ENCODE measurements at places on chromosomes 5 and 9.

- DNase-seq: no peak
Observed at GRCh38 chr5:162543437-162543836, 475.9 kb downstream of the GABRG2 start.

GRCh38 chr9:109411069-109411761 lies 86.9 kb downstream of the PTPN3 start:
- no peak for DNase-seq

DNA sequence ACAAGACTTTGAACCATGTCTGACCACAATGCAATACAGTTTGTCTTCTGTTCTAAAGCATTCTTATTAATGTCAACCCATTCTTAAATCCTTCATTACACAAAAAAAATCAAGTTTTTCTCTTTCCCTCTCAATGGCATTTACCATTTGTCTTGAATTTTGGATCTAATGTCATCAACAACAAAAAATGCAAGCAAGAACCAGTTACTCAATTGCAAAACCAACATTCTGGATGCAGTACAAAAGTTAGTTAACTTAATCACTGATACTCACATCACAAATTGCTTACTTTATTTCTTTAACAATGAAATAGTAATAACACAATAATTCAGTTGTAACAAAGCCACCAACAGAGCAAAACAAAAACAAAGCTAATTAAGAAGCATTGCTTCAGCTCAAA lies 6.0 kb downstream of the C9orf40 start:
- no peak for DNase-seq

GRCh38 chr5:85049020-85049419 lies 664.3 kb upstream of the EDIL3 start:
- no peak for DNase-seq

DNA sequence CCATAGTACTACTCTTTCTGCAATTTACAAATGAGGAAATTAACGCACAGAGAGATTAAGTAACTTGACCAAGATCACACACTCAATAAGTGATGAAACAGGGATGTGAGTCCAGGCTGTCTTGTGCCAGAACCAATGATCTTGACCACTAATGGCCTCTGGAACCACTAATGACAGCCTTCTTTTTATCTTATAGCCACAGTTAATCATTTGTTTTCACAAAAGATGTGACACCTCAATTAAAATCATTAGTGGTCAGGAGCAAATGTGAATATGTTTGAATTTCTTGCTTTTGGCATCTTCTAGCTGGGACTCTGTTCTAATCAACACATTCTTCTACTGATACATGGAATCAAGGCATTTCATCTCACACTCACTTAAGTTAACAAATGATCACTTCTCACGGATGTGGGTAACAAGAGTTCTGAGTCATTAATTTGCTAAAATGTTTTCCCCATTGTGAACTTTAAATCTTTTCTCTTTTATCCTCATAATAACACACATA lies 102.7 kb upstream of the CD180 start:
- no peak for DNase-seq

DNA sequence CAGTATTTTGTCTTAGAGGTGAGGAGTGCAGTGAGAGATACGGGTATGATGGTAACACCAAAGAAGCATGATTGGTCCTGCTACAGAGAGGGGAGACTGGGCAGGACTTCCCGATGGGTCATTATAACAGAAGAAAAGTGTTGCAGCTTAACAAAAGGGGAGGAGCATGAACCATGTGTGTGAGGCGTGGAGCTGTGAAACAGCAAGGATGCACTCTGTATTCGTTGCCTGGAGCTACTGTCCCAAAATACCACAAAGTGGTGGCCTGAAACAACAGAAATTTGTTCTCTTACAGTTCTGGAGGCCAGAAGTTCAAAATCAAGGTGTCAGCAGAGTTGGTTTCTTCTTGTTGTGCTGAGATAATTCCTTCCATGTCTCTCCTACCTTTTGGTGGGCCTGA lies 59.4 kb upstream of the GRHPR start:
- no peak for DNase-seq

DNA sequence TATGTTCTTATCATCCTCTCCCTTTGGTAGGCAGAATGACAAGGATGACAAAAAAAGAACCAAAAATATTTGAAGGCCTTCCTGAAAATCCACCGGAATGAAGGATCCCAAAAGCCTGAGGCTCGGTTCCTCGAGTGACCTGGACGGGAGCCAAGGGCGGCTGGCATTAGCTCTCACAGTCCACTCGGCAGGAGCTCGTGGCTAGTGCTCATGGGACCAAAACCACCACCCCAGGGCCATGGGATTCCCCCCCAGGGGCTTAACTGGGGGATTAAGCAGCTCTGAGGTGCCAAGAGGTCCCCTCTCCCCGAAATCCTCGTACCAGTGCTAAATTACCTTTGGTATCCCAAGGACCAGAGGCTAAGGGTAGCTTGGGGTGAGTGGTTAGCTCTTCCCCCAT lies 586 bp upstream of the PDZD2 start:
- DNase-seq: no peak

- no peak for DNase-seq
Observed at GRCh38 chr5:175822225-175822624, 49.2 kb upstream of the CPLX2 start.

DNA sequence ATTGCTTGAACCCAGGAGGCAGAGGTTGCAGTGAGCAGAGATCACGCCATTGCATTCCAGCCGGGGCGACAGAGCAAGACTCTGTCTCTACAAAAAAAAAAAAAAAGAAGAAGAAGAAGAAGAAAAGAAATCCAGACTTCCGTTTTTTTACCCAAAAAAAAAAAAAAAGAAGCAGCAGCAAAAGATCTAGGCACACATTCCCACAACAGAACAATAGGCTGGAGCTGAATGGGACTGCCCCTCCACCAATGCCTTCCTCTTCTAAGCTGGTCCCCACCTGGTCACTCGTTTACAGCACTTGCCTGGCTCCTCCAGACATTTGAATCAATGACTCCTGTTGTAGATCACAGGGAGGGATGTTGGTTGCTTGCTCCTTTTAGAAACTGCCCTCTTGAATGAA lies 1.6 kb upstream of the LMAN2 start:
- no peak for DNase-seq

- DNase-seq: no peak
Observed at GRCh38 chr5:130985776-130986175, 179.3 kb downstream of the HINT1 start.

- DNase-seq: no peak
Observed at GRCh38 chr5:89395111-89395510, 512.1 kb upstream of the MEF2C start.

GRCh38 chr9:98484162-98484561 lies 224.6 kb downstream of the GABBR2 start:
- DNase-seq: no peak

- DNase-seq: no peak
Observed at GRCh38 chr9:18393340-18394130, 80.4 kb upstream of the ADAMTSL1 start.

DNA sequence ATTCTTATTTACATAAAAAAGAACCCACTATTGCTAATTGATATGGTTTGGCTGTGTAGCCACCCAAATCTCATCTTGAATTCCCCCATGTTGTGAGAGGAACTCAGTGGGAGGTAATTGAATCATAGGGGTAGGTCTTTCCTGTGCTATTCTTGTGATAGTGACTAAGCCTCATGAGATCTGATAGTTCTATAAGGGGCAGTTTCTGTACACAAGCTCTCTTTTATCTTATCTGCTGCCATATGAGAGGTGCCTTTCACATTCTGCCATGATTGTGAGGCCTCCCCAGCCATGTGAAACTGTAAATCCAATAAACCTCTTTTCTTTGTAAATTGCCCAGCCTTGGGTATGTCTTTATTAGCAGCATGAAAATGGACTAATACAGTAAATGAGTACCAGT lies 58.2 kb upstream of the PRR16 start:
- DNase-seq: no peak

DNA sequence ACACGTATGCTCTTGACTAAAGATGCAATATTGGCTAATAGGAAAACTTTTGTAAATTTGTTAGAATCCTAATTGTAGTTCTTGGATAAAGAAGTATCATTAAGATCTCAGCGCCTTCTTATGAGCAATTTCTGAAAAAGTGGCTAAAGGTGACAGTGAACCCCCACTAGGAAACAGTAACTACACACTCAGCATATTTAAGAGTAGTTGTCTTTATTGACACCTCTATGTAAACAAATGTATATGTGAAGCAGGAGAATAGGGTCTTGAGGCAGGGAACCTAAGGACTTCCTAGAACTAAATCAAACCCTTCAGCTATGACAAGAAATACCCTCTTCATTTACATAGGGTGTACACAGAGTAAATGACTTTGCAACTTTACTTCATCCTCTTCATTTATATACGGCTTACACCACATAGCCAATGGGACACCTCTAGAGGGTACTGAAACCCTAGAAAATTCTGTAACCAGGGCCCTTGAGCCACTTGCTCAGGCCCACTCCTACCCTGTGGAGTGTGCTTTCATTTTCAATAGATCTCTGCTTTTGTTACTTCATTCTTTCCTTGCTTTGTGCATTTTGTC lies 2.8 kb downstream of the NIPSNAP3A start:
- DNase-seq: no peak

GRCh38 chr9:114757395-114757794 lies 48.4 kb downstream of the TNFSF15 start:
- DNase-seq: no peak

GRCh38 chr9:32644698-32645097 lies 9.2 kb upstream of the TAF1L start:
- DNase-seq: no peak

DNA sequence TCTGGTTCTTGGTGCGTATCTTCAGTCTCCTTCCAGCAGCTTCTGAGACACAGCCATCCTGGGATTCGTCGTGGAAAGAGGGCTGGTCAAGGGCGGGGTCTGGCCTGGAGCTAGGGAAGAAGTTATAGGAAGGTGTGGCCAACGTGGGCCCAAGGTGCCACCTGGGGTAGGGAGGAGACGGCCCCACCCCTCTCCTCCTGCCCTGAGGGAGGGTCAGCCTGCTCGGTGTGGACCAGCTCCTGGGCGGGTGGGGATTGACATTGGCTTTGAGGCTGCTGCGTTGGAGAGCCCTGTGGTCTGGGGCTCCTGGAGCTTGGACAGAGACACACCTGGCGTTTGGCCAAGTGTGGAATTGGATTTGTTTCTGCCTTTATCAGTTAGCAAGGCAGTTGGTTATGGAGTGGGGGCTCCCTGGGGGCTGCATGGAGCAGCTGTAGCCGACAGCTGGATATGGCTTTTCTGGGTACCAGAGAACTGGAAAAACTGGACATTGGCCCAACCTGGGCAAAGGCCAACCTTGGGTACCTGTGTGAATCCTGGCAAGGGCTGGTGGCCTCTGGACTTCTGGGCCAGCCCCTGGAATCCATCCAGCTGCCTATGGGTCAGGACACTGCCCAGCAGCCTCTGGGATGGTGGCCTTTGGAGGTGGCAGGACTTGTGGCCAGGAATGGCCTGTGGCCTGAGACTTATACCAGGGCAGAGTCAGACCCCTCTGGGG lies 75.7 kb upstream of the PPP1R26 start:
- no peak for DNase-seq

GRCh38 chr5:167839065-167839464 lies 452.4 kb upstream of the WWC1 start:
- DNase-seq: no peak

DNA sequence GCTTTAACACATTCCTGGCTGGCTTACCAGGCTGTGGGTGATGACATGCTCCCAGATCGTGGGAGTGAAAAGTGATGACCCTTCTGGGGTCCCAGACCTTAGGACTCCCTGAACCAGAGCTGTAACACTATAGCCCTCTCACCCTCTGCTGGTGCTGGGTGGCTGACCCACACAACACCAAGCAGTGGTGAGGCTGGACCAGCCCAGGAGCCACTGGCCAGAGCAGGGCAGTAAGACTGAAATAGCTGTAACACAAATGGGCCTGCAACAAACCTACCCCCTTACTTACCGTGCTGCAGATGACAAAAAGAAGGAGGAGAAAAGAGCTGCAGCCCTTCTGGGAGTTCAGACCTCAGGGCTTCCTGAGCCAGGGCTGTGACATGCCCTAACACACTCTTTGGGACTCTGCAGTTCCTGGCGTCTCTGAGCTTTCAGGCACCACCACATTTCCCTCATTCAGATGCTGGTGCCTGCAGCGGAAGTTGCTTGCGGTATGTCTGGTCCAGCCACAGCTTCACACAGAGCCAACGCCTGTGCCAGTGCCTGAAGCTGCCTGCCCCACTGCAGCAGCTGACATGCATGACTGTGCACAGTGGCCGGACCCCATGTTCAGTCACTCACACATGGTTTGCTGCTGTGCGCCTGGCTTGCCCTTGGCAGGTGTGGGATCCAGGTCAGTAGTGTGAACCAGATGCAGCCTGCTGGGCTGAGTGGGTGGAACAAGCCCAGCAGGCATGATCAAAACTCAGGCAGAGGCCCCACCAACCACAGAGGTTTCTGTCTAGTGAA lies 1247.4 kb downstream of the EFNA5 start:
- no peak for DNase-seq

DNA sequence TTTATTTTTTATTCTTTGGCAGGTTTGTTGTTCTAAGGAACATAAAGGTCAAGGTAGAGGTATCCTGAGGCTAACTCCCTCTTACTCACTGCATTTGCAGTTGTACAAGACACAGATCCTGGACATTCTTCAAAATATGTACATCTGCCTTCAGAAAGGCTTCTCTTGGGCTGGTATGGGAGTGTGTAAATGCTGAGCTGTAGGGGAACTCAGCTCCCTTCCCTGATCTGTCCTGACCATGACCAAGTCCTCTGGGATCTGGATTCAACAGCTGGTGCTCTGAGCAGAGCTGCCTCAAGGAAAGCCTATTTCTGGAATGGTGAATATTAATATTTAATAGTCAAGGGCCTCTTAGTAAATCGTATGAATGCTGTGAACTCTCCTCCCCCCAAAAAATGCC lies 117.4 kb downstream of the PRKACG start:
- no peak for DNase-seq

DNA sequence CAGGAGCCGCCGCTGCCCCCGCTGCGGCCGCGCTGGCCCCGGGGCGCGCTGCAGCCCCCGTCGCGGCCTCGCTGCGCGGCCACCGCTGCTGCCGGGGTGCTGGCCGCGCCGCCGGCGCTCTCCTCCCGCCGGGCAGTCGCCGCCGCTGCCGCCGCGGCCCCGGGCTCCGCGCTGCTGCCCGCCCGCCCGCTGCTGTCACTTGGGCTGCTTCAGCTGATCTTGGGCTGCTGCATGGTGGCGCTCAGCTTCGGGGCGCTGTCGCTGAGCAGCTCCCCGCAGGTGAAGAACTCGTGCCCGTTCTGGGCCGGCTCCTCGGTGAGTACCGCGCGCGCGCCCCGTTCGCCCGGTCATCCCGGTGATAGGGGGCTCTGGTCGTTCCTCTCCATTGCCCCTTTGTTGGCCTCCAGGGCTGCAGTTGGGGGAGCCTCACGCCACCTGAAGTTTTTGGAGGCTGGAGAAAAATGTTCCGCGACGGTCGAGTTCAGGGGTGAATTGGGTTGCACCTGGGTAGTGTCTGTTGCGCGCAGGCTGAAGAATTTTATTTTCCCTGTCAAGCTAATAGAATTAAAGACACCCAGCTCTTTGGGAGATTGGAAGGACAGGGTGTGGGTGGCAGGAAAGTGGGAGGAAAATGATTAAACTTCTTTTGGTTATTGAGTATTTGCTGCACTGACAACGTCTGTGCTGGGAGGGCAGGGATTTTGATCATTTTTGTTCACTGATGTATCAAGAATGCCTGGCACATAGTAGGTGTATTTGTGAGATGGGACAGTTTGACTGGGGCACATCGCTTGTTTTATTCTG lies 596 bp downstream of the ENTREP1 start:
- DNase-seq: no peak

- no peak for DNase-seq
Observed at GRCh38 chr5:110333384-110333783, 393.1 kb downstream of the TMEM232 start.

GRCh38 chr5:138539791-138540190 lies 3.2 kb downstream of the ETF1 start:
- DNase-seq: no peak
